T-helper 2 cell treated with Interferon-gamma antibody and Interleukin-4, amounts not matched to agents 5 μg/mL and 100 μg/mL, for 36 hours (primary cell): ENCODE measurements at places on chromosomes 16 and 17.

DNA sequence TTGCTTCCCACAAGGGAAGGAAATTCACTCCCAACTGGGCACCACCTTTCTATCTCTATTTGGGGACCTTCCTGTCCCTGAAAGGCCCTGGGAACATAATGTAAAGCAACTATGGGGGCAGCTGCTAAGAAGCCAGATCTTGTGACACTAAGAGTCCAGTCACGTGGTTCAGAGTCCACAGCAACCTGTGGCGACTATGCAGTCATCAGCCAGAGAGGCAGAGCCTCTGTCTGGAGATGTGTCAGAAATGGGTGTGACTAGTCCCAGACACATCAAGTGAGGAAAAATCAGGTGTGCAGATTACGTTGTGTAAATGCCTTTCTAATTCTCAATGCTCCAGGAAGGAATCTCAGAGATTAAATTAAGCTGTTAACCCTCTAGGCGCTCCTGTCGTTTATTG lies 26.6 kb upstream of the SKAP1 start:
- H3K4me3 ChIP-seq = peak overlapping the region; percentile 67
- H3K27me3 ChIP-seq = no peaks in the 10 kb centered on the region
- H3K27ac ChIP-seq = peak overlapping the region; percentile 24
- DNase-seq = peak; percentile 32
- peaks cover 12% of the 10 kb centered on the region for H3K36me3 ChIP-seq

- H3K27me3 ChIP-seq = no peaks in the 10 kb centered on the region
- no peak for DNase-seq
- H3K27ac ChIP-seq = peak overlapping the region; percentile 71
- H3K36me3 ChIP-seq = peaks cover 54% of the 10 kb centered on the region
Measured at GRCh38 chr17:38879878-38880665, 10.2 kb downstream of the LASP1 start.

DNA sequence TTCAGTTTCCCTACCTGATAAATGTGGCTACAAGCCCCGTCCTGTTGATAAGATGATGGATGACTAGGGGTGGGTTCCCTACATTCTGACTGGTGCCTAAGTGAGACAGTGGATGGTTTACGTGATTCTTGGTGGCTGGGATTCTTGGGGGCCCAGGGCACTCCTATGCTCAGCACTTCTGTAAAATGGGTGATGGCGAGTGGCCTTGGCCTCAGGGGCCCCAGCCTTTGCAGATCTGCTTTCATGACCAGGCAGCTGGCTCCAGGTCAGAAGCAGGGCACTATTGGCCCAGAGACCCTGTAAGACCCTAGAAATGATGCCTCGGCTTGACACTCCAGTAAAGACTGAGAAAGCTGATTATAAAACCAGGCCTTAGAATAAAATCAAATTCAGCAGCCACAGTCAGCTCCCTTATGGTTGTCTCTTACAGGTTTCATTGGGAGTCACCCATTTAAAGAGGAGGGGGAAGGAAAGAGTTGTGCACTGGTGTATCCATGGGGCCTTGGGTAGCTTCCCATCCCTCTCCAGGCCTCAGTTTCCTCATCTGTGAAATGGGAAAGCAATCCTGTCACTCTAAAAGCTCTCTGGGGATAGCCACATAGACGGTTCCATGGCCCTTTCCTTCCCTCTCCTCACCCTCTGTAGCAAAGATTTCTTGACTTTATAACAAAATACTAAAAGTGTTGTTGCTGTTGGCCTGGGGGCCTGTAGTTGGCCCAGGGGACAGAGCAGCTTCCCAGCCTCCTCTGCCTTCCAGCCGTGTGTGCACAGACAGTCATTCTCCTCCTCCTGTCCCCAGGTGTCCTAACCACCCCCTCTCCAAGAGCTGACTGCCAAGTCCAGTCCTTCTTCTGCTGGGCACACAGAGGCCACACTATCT lies 1.2 kb downstream of the SNX20 start:
- peak overlapping the region; percentile 93 for H3K4me3 ChIP-seq
- H3K27me3 ChIP-seq = no peaks in the 10 kb centered on the region
- H3K27ac ChIP-seq = peak overlapping the region; percentile 85

DNA sequence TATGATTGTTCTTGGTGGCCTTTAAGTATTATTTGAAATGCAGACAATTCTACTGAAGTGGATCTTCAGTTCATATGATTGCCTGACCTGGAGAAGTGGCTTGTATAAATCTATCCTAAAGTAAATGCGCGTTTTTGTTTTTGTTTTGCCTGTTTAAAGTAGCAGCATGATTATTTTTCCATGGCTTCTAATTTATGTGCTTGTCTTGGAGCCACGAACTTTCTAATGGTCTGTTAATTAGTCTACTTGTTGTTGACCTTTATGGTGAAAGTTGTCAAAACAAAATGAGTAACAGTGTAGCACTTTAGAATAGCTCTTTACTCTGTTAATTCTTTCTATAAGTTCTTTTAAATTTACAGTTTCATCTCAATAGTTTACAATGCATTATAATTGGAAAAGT lies 1.7 kb downstream of the PRKAR1A start:
- no peak for DNase-seq
- H3K4me3 ChIP-seq = peak overlapping the region; percentile 95

- peaks cover 21% of the 10 kb centered on the region for H3K36me3 ChIP-seq
- peaks cover 23% of the 10 kb centered on the region for H3K4me1 ChIP-seq
- H3K27me3 ChIP-seq = no peaks in the 10 kb centered on the region
- no peak for DNase-seq
Measured at GRCh38 chr17:2125013-2125535, 70.2 kb downstream of the HIC1 start.

DNA sequence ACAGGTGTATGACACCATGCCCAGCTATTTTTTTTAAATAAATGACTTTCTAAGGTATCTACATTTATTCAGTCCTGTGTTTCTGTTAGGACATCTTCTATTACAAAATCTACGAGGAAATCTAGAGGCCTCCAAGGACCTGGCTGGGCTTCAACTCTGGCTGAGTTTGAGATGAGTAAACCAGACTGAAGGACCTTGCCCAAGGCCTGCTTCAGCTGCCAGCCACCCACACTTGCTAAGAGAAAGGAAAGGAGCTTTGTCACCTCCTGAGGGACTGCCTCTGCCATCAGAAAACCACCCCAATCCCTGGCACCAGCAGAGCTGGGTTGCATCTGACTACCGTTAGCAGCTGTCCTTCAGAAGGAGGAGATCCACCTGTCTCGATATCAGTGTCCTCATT lies 1.3 kb upstream of the MYO1D start:
- H3K4me1 ChIP-seq = peaks cover 16% of the 10 kb centered on the region
- H3K27me3 ChIP-seq = peaks cover 9% of the 10 kb centered on the region
- H3K4me3 ChIP-seq = no peak overlapping the region
- H3K36me3 ChIP-seq = no peaks in the 10 kb centered on the region
- H3K27ac ChIP-seq = no peak overlapping the region

- H3K4me1 ChIP-seq = peaks cover 5% of the 10 kb centered on the region
- H3K27me3 ChIP-seq = no peaks in the 10 kb centered on the region
- DNase-seq = no peak
Measured at GRCh38 chr16:57148481-57148880, 37.4 kb downstream of the PSME3IP1 start.
